Left ventricle myocardium inferior (tissue), 1 donor: ENCODE measurements at places on chromosomes 2 and 18. TPM values are rescaled to one million over a fixed set of nuclear protein-coding genes. Genes with fewer than 3 reads are reported as not detected.

DNA sequence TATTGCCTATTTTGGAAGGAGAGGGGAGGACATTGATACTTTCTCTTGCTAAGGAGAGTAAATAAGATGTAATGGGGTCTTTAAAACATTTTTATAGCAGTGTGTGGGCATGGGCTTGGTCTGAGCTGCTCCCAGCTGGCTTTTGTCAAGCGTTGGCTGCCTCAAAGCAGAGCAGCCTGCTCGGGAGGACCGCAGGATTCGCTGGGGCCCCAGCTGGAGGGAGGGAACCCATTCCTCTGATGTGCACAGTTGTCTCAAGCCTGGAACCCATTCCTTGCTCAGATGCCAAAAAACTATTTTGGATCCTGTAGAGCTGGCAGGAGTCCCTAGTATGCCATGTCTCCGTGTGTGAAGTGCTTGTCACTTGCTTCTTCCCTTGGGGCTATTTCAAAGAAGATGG is 59.4 kb upstream of the RMDN2 start:
- DNase-seq: no peak

DNA sequence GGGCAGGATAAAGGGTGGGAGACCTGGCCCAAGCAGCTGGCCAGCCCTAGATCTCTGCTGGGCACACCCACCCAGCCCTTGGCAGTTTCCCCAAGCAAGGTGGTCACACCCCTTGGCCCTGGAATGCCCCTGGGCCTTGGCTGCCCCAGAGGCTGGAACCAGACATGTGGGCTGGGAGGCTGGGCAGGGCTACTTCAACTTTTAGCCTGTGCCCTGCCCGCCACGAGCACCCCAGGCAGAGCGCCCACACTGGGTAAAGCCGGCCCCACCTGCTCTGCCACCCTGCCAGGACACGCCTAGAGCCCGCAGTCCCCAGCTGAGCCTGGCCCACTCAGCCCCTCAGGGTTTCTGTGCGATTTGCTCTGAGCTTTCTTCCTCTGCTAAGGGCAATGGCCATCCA is 119.7 kb upstream of the SMAD2 start:
- no peak for DNase-seq

The FBXO41 gene
- 0.55 TPM for total RNA-seq

GRCh38 chr2:3867469-3867868 is 164.1 kb downstream of the DCDC2C start:
- DNase-seq: no peak

- no peak for DNase-seq
Observed at GRCh38 chr2:72040629-72041571, 106.8 kb downstream of the CYP26B1 start.

The FSHR gene
- total RNA-seq: not detected

The PLCD4 gene
- 0.99 TPM for total RNA-seq

The LRRC30 gene
- total RNA-seq: not detected

The TXNDC2 gene
- not detected for total RNA-seq

DNA sequence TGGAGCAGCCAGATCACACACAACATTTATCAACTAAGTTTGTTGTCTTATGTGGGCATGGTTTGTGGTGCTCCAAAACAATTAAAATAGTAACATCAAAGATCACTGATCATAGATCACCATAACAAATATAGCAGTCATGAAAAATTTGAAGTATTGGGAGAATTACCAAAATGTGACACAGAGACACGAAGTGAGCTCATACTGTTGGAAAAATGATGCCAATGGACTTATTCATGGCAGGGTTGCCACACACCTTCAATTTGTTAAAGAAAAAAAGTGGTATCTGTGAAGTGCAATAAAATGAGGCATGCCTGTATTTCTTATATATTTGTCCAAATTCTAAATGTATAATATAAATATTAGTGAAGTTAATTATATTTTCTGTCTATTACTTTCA is 42.9 kb upstream of the CABYR start:
- DNase-seq: no peak

The REG1A gene
- total RNA-seq: not detected

DNA sequence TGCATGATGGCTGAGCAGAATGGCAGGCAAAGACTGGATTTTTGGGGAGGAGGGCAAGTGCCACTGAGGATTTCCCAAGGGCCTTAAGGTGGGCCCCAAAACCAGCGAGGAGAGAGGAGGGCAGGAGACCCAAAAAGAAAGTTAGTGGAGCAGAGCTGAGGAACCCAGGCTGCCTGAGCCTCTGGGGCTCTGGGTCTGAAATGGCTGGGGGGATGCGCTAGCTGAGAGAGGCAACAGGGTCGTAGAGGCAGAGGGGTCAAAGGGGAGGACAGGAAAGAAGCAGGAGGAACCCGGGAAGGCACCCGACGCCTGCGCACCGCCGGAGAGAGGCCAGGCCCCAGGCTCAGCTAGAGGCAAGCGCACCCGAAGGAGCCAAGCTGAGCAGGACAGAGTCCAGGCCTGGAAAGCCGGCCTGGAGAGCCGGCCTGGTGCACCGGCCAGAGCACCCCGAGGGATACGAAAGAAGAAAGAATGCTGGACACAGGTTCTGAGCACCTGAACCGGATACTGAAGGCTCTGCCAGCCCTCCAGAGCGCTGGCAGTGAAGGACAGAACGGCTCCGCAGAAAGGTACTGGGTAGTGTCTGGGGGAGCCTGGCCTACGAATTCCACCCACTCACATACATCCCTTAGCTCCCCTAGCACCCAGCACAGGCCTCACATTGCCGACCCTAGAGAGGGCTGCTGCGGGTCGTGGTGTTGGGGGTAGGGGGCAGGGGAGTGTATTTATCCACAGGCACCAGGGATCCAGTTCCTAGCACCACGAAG is 39.5 kb upstream of the ATP6V1B1 start:
- DNase-seq: no peak

The CENPA gene
- 2.5 TPM for total RNA-seq

GRCh38 chr2:237876532-237876931 is 17.1 kb downstream of the RAMP1 start:
- DNase-seq: no peak
